AG08396 (cell line): ENCODE measurements at places on chromosomes 5 and 9.
A peak's percentile ranks its signal among the peaks of the same experiment; 100 is the strongest.

DNA sequence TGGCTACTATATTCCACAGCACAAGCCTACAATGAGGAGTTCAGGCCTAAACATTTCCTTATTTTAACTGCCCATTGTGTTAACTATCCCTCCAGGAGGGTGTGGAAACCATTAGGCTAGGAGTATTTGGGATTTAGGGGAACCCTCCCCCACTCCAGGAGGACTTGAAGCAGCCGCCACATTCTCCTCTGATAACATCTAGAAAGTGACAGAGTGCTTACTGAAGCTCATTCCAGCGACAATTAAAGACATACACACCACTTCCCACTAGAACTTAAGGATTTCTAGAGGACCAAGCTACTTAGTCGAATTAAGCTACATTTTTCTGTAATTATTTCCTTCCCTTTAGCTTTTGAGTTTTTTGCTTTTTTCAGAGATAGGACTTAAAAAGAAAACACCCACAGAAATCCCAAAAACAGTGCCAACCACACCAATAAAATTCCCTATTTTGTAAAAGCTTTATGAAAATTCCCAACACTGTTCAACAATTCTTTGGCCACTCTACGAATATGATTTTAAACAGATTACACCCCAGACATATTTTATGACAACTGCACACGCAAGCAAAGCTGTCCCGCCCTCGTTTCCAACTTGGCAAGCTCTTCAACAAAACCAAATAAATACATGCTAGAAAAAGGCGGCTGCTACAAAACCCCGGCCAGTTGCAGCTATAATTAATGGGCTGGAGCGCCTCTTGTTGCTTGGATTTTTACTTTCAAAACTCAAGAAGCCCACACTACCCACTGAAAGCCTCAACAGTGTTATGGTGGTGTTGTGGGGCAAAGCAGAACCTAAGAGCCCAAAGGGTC, 4.5 kb downstream of the ROR2 start:
- no peak for DNase-seq

- no peak for DNase-seq
Observed at GRCh38 chr9:13023498-13023897, 248.7 kb downstream of the LURAP1L start.

DNA sequence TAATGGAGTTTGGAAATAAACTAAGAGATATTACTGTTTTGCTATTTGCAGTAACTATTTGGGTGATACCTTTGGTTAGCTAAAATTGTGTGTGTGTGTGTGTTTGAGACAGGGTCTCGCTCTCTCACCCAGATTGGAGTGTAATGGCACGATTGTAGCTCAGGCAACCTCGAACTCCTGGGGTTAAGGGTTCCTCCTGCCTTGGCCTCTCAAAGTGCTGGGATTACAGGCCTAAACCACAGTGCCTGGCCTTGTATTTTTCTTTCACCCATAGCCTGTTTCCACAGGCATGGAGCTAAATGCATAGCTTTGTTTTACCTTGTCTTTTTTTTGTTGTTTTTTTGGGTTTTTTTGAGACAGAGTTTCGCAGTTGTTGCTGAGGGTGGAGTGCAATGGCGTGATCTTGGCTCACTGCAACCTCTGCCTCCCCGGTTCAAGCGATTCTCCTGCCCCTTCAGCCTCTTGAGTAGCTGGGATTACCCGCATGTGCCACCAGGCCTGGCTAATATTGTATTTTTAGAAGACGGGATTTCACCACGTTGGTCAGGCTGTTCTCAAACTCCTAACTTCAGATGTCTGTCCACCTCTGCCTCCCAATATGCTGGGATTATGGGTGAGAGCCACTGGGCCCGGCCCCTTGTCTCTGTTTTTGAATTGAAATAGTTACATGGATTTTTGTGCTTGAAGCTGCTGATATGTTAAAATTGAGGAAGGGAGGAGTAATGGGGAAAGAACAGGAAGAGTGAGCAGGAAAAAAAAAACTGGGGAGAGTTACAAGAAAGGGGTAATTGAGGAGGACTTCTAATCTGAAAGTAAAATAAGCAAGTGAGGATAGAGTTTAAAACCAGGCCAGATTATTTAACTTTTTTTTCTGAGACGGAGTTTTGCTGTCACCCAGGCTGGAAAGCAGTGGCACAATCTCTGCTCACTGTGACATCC, 5.7 kb downstream of the GPBP1 start:
- DNase-seq: no peak

DNA sequence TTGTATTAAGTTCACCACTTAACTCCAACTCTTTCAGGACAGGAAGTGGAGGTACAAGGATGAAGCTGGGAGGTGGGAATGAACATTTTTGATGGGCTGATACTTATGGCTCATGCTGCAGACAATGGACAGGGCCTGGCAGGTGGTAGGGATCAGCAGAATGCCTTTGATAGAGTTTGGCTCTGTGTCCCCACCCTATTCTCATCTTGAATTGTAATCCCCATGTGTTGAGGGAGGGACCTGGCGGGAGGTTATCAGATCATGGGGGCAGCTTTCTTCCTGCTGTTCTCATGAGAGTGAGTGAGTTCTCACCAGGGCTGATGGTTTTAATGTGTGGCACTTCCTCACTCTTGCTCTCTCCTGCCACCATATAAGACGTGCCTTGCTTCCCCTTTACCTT, 87.3 kb upstream of the PRLR start:
- no peak for DNase-seq

DNA sequence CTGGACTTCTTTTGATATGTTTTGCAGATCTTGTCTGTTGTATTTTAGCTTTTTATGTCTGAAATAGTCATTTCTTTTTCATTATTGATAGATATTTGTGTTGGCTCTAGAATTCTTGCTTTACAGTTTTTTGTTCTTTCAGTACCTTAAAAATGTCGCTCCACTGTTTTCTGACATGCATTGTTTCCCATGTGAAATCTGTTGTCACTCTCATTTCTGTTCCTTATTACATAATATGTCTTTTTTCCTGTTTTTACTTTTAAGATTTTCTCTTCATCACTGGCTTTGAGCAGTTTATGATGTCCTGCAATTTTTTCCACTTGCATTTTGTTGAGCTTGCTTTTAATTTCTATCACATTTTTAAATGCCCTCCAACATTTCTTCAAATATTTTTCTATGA, 270.4 kb upstream of the TARS1 start:
- DNase-seq: no peak

DNA sequence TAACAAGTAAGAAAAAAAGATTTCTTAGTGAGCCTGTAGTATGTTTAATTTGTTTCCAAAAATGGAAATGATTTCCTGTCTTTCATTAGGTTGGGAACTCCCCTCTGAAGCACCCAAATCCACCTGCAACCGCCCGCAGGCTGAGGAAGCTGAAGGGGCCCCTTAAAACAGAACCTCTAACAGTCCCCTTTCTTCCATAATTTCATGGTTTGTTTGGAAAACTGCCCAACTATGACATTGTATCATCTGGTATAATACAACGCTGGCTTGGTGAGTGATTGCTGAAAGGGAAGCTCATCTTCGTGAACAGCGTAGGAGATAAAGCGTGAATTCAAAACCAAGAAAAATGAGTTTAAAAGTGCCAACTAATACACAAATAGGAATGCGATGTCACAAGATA, 215.5 kb downstream of the FSTL4 start:
- no peak for DNase-seq

- DNase-seq: peak; percentile 59
Observed at GRCh38 chr9:36987891-36988290, 46.2 kb downstream of the PAX5 start.

GRCh38 chr9:108119530-108120113, 630.1 kb upstream of the KLF4 start:
- no peak for DNase-seq

- DNase-seq: no peak
Observed at GRCh38 chr5:82019342-82020138, 47.7 kb downstream of the ATG10 start.

- DNase-seq: no peak
Observed at GRCh38 chr5:2536632-2537377, 214.7 kb downstream of the IRX2 start.

- no peak for DNase-seq
Observed at GRCh38 chr5:80961376-80962281, 1.5 kb downstream of the RASGRF2 start.

DNA sequence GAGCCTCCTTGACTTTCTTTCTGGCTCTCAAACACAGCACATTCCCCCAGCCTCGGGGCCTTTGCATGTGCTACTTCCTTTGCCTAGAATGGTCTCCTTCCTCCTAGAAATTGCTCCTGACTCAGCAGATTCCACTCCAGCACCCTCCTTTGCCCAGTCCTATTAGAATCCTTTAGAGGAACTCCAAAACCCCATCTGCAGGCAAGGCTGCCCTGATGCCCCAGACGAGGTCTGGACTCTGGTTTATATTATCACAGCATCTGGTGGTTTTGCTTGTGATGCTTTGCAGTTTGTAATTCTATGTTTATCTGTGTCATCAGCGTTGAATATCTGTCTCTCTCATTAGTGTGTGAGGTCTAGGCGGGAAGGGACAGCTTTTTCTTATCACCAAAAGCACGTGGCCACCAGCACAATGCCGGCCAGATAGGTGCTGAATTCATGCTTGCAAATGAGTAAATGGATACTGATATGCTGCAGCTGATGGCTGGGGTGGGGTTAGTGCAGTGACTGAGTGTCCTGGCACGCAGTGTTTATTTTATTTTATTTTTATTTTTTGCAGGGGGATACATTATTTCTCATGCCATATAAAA, 30.0 kb upstream of the ANKH start:
- peak; percentile 68 for DNase-seq

GRCh38 chr9:127898433-127899127, 823 bp downstream of the ST6GALNAC6 start:
- peak; percentile 77 for DNase-seq

- no peak for DNase-seq
Observed at GRCh38 chr5:167478188-167478587, 813.3 kb upstream of the WWC1 start.

- DNase-seq: peak; percentile 91
Observed at GRCh38 chr9:128912270-128912853, 8.4 kb upstream of the PHYHD1 start.

DNA sequence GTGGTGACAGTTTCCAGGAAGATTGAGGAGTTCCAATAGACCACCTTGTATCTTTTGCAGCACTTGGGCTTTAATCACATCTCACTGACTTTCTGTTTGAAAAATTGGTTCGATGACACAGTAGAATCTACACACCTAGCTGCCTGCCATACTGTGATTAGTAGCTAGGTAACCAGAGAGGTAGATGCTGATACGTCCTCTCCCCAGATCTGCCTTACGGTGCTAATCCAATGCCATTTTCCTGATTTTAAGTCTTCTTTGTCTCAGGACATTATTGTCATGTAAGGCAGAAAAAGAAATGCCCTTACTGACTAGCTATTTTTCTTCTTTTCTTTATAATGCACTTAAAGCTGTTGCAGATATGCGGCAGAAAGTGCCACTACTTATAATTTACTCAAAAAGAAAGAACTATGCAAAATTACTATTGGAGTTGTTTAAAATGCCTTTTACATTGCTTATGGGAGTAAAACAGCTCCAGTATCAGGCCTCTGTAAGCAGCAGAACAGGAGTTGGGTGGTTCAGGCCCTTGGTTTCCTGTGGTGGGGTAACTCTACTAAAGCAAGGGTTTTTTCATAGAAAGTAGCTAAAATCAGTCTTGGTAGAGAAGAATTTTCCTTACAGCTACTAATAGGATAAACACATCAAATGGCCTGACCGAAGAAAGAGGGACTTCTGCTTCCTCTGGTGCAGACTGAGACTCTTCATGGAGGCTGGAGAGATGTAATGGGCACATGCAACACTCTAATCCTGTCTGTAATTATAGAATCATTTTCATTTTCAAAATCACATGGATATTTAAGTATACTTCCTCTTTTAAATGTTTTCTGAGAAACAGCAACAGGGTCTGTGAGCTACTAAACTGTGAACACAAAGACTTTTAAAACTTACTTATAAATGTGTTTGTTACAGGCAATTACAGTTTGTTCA, 177.2 kb downstream of the MAPKAP1 start:
- DNase-seq: no peak

DNA sequence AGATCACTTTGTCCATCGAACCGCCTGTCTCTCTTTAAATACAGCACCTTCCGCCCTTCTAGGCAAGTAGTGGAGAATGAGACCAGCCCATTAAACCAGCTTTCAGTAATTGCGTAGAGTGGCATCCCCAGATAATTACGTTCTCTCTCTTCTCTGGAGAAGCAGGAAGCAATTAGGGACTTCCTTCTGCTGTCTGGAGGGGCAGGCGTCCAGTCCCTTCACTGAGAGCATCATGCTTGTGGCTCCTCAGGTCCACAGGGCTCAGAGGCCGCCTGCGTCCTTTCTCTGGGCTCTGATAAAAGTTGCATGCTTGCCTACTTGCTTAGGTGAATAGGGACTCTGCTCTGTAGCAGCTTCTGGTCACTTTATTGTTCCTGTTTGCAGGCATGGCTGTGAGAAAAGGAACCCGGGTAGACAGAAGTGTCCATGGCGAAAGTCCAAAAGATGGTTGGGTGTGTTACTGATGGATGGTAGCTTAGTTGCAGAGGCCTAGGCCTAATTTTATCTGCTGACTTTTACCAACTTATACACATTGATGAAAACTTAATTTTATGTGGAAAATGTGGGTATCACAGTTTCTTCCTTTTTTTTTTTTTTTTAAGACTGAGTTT, 299.1 kb upstream of the PANK3 start:
- DNase-seq: no peak

GRCh38 chr9:85717220-85717619, 24.5 kb downstream of the AGTPBP1 start:
- DNase-seq: no peak

DNA sequence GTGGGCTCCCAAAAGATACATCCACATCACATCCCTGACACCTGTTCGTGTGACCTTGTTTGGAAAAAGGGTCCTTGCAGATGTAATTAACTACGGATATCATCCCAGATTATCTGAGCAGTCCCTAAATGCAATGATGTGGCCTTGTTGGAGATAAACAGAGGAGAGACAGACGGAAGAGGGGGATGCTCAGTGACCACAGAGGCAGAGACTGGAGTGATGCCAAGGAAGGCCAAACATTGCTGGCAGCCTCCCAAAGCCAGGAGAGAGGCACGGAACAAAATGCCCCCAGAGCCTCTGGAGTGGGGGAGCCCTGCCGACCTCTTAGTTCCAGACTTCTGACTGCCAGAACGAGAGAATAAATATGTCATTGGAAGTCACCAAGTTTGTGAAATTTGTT, 15.0 kb upstream of the VAV2 start:
- DNase-seq: no peak

GRCh38 chr5:154197801-154198491, 7.4 kb downstream of the GALNT10 start:
- peak; percentile 13 for DNase-seq

GRCh38 chr9:84300271-84300670, 40.3 kb downstream of the SLC28A3 start:
- DNase-seq: no peak

DNA sequence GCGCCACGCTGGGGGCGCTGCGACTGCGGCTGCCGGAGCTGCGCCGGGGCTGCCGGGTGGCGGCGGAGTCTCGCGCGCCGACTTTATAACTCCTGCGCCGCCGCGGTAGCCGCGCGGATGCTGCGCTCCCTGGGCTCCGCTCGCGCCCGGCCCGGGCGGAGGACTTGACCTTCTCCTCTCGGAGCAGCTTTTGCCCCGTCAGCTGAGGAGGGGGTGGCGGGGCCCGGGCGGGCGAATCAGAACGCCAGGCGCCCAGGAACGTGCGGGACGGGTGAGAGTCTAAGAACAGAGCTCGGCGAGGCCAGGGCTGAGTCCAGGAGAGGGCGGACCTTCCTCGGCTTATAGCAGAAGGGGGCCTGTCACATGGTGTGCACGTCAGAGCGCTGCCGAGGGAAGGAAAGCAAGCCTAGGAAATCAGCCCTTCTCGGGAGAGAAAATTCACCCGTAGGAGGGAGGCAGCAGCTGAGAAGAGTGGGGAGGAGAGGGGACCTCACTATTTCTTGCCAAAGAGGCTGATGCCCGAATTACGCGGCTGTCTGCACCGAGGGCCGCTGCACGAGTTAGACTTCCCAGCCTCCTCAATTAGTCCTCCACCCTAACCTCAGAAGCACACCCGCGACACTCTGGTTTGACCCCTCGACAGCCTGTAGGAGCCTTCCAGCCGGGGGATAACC, at the start of gene FOXD1:
FOXD1 (minus strand) TSS at position 315 of the 674 bp plus-strand sequence. CDS start 415 bp downstream, outside the sequence.
- DNase-seq: peak; percentile 90
